ENCODE measurements at places on chromosomes 7 and 10. TPM values are rescaled to one million over a fixed set of nuclear protein-coding genes. Genes with fewer than 3 reads are reported as not detected.

Gene FGF8
- total RNA-seq, result 2.7 TPM

Gene NOLC1
- total RNA-seq, result 231 TPM

Gene IDE
- total RNA-seq, result 55.8 TPM

Gene FAM53B
- 19.6 TPM for total RNA-seq

Gene CFAP43
- total RNA-seq, result 4.0 TPM

Gene EFCAB10
- 1.7 TPM for total RNA-seq

Gene AQP1
- 2.0 TPM for total RNA-seq

Gene NHLRC2
- 56.3 TPM for total RNA-seq

Gene CYP2C19
- total RNA-seq, result not detected

Gene UCMA
- total RNA-seq, result not detected

DNA sequence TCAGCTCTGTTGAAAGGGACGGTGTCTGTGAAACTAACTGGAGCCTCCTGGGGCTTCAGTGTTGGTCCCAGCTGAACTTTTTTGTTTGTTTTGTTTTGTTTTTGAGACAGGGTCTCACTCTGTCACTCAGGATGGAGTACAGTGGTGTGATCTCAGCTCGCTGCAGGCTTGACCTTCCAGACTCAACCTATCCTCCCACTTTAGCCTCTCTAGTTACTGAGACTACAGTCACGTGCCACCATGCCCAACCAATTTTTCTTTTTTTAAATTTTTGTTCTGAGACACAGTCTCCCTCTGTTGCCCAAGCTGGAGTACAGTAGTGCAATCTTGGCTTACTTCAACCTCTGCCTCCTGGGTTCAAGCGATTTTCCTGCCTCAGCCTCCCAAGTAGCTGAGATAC is 13.4 kb upstream of the DNAJB6 start:
- H3K36me3 ChIP-seq, result no peaks in the 10 kb centered on the region
- H3K27ac ChIP-seq, result no peak overlapping the region
- DNase-seq, result no peak
- H3K27me3 ChIP-seq, result no peaks in the 10 kb centered on the region

- no peak for DNase-seq
- H3K36me3 ChIP-seq, result no peaks in the 10 kb centered on the region
- H3K27me3 ChIP-seq, result no peaks in the 10 kb centered on the region
Measured at GRCh38 chr7:21429021-21429420, 1.1 kb downstream of the SP4 start.

DNA sequence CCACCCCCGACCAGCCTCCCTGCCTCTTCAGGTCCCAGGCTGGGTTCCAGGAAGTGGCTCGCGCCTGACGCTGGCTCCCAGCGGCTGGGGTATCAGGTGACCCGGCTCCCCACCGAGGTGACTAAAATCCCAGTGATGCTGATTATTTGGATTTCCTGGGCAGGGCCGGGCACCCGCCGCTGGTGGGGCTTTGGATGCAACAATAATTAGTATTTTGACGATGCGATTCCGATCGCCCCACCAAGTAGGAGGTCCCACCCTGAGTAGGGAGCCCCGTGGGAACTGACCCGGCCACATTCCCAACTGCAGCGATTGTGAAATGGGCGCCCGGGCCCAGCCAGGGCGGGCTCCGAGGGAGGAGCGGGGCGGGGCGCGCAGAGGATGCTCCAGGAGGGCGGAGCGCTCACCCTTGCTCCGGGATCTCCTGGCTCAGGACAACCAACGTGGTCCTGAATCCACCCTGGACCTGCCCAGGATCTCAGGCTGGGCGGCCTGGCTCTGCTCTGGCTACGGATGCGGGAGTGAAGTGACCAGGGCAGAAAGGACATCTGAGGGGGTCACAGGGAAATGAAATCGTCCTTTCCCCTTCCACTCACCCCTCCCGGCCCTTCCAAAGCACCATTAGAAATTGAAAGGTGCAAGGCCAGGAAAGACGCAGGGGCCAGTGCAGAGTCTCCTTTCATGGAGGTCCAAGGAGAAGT is 32.6 kb downstream of the DUSP5 start:
- DNase-seq, result peak; percentile 73
- peak overlapping the region; percentile 76 for H3K27ac ChIP-seq
- H3K36me3 ChIP-seq, result no peaks in the 10 kb centered on the region
- no peaks in the 10 kb centered on the region for H3K27me3 ChIP-seq
- H3K4me3 ChIP-seq, result peak overlapping the region; percentile 59
- H3K4me1 ChIP-seq, result peaks cover 84% of the 10 kb centered on the region

- H3K4me1 ChIP-seq, result no peaks in the 10 kb centered on the region
- DNase-seq, result no peak
- no peaks in the 10 kb centered on the region for H3K36me3 ChIP-seq
- H3K27me3 ChIP-seq, result no peaks in the 10 kb centered on the region
- no peak overlapping the region for H3K4me3 ChIP-seq
Measured at GRCh38 chr7:122140918-122141317, 3.1 kb downstream of the AASS start.

DNA sequence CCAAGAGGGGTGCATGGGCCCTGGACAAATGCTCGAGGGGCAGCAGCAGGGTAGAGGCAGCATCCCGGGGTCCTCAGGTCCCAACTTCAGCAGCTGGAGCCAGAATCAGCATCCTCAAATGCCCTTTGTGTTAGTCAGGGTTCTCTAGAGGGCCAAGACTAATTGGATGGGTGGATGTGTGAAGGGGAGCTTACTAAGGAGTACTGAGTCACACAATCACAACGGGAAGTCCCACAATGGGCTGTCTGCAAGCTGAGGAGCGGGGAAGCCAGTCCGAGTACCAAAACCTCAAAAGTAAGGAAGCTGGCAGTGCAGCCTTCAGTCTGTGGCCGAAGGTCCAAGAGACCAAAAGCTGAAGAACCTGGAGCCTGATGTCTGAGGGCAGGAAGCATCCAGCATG is 162.9 kb upstream of the TCERG1L start:
- H3K36me3 ChIP-seq, result no peaks in the 10 kb centered on the region
- DNase-seq, result no peak
- H3K4me1 ChIP-seq, result no peaks in the 10 kb centered on the region
- H3K27ac ChIP-seq, result no peak overlapping the region
- no peaks in the 10 kb centered on the region for H3K27me3 ChIP-seq

GRCh38 chr10:123559823-123560092 is 106.4 kb upstream of the GPR26 start:
- no peaks in the 10 kb centered on the region for H3K36me3 ChIP-seq
- H3K4me1 ChIP-seq, result no peaks in the 10 kb centered on the region
- no peaks in the 10 kb centered on the region for H3K27me3 ChIP-seq
- H3K27ac ChIP-seq, result no peak overlapping the region

DNA sequence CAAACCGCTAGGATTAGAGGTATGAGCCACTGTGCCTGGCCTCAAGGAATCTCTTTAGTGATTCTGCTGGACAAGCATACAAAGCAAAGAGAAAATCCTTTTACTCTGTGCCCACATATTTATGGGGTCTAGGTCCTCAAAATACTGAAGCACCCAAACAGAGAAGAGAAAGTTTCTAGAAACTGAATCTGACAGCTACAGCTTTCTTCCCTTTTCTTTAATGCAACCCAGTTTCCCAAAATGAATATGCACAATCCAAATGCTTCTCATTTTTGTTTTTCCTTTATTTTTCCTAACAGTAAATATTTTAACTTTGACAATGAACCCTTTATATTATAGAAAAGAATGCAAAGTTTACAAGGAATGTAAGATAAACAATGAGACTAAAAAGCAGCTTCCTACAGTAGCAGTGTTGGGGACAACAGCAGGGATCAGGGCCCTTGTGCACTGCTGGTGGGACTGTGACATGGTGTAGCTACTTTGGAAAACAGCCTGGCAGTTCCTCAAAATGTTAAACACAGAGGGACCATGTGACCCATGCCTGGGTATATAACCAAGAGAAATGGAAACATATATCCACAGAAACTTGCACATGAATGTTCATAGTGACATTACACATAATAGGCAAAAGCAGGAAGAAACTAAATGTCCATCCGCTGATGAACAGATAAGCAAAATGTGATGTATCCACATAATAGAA is 325.2 kb downstream of the PRPF18 start:
- no peak for DNase-seq
- H3K4me1 ChIP-seq, result no peaks in the 10 kb centered on the region
- H3K27ac ChIP-seq, result no peak overlapping the region

GRCh38 chr7:49166441-49166840 is 242.1 kb downstream of the CDC14C start:
- no peak overlapping the region for H3K27ac ChIP-seq
- H3K4me1 ChIP-seq, result no peaks in the 10 kb centered on the region
- DNase-seq, result no peak
- H3K36me3 ChIP-seq, result no peaks in the 10 kb centered on the region

DNA sequence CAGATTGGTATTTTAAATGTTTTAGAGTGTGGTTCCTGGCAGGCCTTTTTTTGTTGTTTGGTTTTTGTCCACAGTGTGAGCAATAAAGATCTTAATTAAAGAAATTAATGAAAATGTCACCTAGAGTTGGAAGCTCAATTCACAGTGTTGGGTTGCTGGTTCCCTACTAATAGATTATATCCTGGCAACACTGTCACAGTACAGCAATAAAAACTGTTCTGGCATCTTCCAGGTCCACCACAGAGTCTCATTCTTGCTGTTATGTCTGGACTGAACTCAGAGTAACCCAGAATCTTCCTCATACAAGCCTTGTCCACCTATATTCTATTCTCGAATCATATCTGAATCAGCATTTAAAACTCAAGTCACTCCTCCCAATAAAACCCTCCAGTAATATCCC is 212.4 kb upstream of the LRRTM3 start:
- no peaks in the 10 kb centered on the region for H3K36me3 ChIP-seq
- H3K27ac ChIP-seq, result no peak overlapping the region
- H3K4me1 ChIP-seq, result no peaks in the 10 kb centered on the region
- no peak for DNase-seq
- H3K4me3 ChIP-seq, result no peak overlapping the region

- no peak overlapping the region for H3K4me3 ChIP-seq
- H3K27ac ChIP-seq, result no peak overlapping the region
- no peaks in the 10 kb centered on the region for H3K36me3 ChIP-seq
- no peaks in the 10 kb centered on the region for H3K27me3 ChIP-seq
Measured at GRCh38 chr10:62554632-62555199, 180.5 kb downstream of the ZNF365 start.

GRCh38 chr7:144027070-144027469 is 21.7 kb upstream of the OR2A5 start:
- no peaks in the 10 kb centered on the region for H3K36me3 ChIP-seq
- H3K27me3 ChIP-seq, result no peaks in the 10 kb centered on the region
- H3K4me3 ChIP-seq, result no peak overlapping the region
- no peak overlapping the region for H3K27ac ChIP-seq

GRCh38 chr7:105408791-105409410 is 20.2 kb upstream of the SRPK2 start:
- no peaks in the 10 kb centered on the region for H3K36me3 ChIP-seq
- no peaks in the 10 kb centered on the region for H3K27me3 ChIP-seq
- DNase-seq, result no peak
- no peak overlapping the region for H3K4me3 ChIP-seq

- no peak overlapping the region for H3K27ac ChIP-seq
Measured at GRCh38 chr7:55386541-55386940, 21.4 kb downstream of the LANCL2 start.

- peaks cover 39% of the 10 kb centered on the region for H3K27me3 ChIP-seq
- no peak for DNase-seq
- H3K4me1 ChIP-seq, result no peaks in the 10 kb centered on the region
- no peak overlapping the region for H3K4me3 ChIP-seq
Measured at GRCh38 chr10:51972733-51973346, 273.4 kb upstream of the CSTF2T start.

GRCh38 chr10:114723991-114724715 is 66.1 kb upstream of the ABLIM1 start:
- no peaks in the 10 kb centered on the region for H3K36me3 ChIP-seq
- H3K4me1 ChIP-seq, result no peaks in the 10 kb centered on the region
- H3K27ac ChIP-seq, result no peak overlapping the region
- H3K4me3 ChIP-seq, result no peak overlapping the region
- H3K27me3 ChIP-seq, result no peaks in the 10 kb centered on the region

- H3K36me3 ChIP-seq, result no peaks in the 10 kb centered on the region
- H3K27ac ChIP-seq, result no peak overlapping the region
- no peak overlapping the region for H3K4me3 ChIP-seq
- H3K27me3 ChIP-seq, result no peaks in the 10 kb centered on the region
- H3K4me1 ChIP-seq, result no peaks in the 10 kb centered on the region
Measured at GRCh38 chr7:102140952-102141370, 145.7 kb upstream of the SH2B2 start.

DNA sequence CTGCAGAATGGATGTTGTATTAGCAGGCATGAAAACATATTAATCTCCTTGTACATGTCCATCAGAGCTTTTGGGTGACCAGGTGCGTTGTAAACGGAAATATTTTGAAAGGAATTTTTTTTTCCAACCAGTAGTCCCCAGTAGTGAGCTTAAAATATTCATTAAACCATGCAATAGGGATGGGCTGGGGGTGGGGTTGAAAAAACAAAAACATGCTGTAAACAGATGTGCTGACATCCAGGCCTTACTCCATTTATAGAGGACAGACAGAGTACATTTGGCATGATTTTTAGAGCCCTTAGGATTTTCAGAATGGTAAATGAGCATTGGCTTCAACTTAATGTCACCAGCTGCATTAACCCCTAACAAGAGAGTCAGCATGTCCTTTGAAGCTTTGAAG is 50.2 kb downstream of the PTPN12 start:
- H3K27me3 ChIP-seq, result no peaks in the 10 kb centered on the region
- H3K4me1 ChIP-seq, result no peaks in the 10 kb centered on the region
- DNase-seq, result no peak
- peaks cover 16% of the 10 kb centered on the region for H3K36me3 ChIP-seq
- no peak overlapping the region for H3K27ac ChIP-seq

GRCh38 chr10:110324201-110324804 is 19.6 kb upstream of the SMNDC1 start:
- H3K4me3 ChIP-seq, result no peak overlapping the region
- no peak for DNase-seq
- no peaks in the 10 kb centered on the region for H3K27me3 ChIP-seq
- no peaks in the 10 kb centered on the region for H3K36me3 ChIP-seq
- no peak overlapping the region for H3K27ac ChIP-seq

GRCh38 chr10:96645191-96645721 is 58.4 kb upstream of the TM9SF3 start:
- H3K27me3 ChIP-seq, result no peaks in the 10 kb centered on the region
- peaks cover 22% of the 10 kb centered on the region for H3K4me1 ChIP-seq
- H3K36me3 ChIP-seq, result no peaks in the 10 kb centered on the region
- DNase-seq, result no peak
- no peak overlapping the region for H3K4me3 ChIP-seq

DNA sequence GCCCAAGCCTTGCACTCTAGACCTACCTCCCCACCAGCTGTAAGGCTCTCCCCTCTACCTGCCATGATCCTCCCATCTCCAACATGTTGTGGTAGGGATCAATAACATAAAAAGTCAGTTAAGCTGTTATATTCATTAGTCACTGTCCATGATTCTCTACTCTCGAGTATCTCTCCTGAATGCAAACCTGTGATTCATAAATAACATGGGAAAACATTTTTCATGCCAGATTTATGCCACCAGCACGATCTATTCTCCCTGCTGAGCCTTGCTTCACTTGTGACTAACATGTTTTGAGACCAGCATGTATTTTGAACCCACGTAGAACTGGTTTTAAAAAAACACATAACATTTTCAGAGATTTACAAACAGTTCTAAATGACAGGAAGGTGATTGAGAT is 30.3 kb downstream of the TMEM168 start:
- no peak for DNase-seq
- H3K4me1 ChIP-seq, result no peaks in the 10 kb centered on the region
- H3K27me3 ChIP-seq, result no peaks in the 10 kb centered on the region
- H3K4me3 ChIP-seq, result no peak overlapping the region

- H3K36me3 ChIP-seq, result no peaks in the 10 kb centered on the region
- H3K4me1 ChIP-seq, result peaks cover 14% of the 10 kb centered on the region
- H3K4me3 ChIP-seq, result no peak overlapping the region
- H3K27ac ChIP-seq, result no peak overlapping the region
- no peaks in the 10 kb centered on the region for H3K27me3 ChIP-seq
- DNase-seq, result no peak
Measured at GRCh38 chr7:45092931-45093235, 4.1 kb upstream of the NACAD start.

GRCh38 chr7:137890449-137890921 is 43.7 kb upstream of the DGKI start:
- no peak overlapping the region for H3K4me3 ChIP-seq
- H3K36me3 ChIP-seq, result no peaks in the 10 kb centered on the region
- H3K27me3 ChIP-seq, result no peaks in the 10 kb centered on the region
- no peak for DNase-seq
- no peaks in the 10 kb centered on the region for H3K4me1 ChIP-seq

Data from HCT116 (cell line).